Activated naive CD8-positive, alpha-beta T cell treated with anti-CD3 and anti-CD28 coated beads for 36 hours (primary cell): ENCODE measurements at places on chromosomes 4 and X. TPM values are rescaled to one million over a fixed set of nuclear protein-coding genes. Genes with fewer than 3 reads are reported as not detected.

The PRKG2 gene
- 0.12 TPM for total RNA-seq

The P2RY8 gene
- total RNA-seq = 12.5 TPM

The CCNG2 gene
- 17.4 TPM for total RNA-seq

The IDH3G gene
- 55.9 TPM for total RNA-seq

The GRID2 gene
- not detected for total RNA-seq

The KLB gene
- not detected for total RNA-seq

The CITED1 gene
- total RNA-seq = not detected

The CLIC2 gene
- total RNA-seq = 0.18 TPM

The MAMLD1 gene
- total RNA-seq = 0.91 TPM

DNA sequence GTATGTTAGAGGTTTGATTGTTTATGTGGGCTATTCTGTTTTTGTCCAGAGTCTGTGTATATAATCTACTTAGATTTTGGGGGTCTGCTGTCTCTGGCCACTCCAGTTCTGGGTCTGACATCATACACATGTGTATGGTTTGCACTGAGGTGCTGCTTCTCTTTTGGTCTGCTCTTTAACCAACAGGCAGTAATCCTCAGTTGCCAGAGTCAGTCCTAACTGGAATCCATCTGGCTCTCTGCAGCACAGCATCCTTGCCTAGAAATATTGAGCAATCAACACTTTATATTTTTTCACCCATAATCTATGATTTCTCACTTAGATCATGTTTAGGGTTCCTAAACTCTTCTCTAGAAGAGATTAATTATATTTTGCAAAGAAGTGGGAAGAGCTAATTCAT is 98.3 kb upstream of the SFRP2 start:
- no peak overlapping the region for H3K4me3 ChIP-seq
- H3K27ac ChIP-seq = no peak overlapping the region
- no peaks in the 10 kb centered on the region for H3K36me3 ChIP-seq
- DNase-seq = no peak

- H3K4me3 ChIP-seq = no peak overlapping the region
- no peak overlapping the region for H3K27ac ChIP-seq
- no peaks in the 10 kb centered on the region for H3K36me3 ChIP-seq
Observed at GRCh38 chr4:173417833-173418232, 18.9 kb upstream of the SCRG1 start.

DNA sequence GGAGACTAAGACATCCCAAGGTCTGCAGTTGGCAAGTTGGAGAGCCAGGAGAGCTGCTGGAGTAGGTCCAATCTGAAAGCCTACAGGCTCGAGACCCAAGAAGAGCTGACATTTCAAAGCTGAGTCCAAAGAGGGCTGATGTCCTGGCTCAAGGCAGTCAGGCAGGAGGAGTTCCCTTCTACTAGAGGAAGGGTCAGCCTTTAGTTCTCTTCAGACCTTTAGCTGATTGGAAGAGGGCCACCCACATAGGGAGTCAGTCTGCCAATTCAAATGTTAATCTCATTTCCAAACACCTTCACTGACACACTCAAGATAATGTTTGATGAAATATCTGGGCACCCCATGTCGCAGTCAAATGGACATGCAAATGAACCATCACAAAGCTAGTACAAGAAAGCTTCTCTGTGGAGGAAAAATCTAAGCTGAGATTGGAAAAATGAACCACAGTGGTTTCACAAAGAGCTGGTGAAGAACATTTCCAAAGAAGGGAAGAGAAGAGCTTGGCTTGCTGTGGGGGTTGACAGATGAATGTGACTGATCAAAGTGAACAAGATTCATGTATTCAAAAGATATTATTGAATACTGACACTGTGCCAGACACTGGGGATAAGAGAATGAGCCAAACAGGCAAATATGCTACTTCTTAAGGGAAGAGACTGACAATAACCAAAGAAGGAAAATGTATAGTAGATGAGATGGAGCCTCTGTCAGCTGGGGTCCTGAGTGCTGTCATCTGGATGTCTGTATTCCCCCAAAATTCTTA is 61.2 kb downstream of the STK32B start:
- H3K27me3 ChIP-seq = peaks cover 13% of the 10 kb centered on the region
- no peak for DNase-seq
- no peaks in the 10 kb centered on the region for H3K4me1 ChIP-seq
- no peak overlapping the region for H3K27ac ChIP-seq
- H3K4me3 ChIP-seq = no peak overlapping the region
- no peaks in the 10 kb centered on the region for H3K36me3 ChIP-seq

DNA sequence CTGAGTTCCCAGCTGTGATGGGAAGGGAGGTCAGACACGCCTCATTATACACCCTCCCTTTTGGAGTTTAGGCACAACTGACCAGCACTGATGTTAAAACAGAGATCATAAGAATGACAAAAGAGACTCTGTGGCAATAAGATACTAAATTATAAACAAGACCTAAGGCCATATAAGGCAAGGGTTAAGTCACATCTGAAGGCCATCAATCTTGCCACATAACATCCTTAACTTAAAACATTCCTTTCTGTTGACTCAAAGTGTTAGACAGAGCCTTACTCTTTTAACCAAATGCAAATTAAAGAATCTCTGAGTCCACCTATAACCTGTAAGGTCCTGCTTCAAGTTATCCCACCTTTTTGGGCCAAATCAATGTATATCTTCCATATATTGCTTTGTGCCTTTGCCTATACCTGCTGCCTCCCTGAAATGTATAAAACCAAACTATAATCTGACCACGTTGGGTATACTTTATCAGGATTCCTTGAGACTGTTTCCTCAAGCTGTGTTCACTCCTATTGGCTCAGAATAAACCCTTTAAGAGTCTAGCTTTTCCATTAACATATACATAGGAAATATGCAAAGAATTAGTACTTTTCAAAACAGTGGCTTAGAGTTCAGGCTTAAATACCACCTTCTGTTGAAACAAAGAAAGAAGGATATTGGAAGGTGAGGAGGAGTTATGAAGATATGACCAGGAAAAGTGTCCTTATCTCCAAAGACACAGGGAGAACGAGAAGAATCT is 214.4 kb upstream of the PPP1R2C start:
- no peak for DNase-seq
- no peaks in the 10 kb centered on the region for H3K36me3 ChIP-seq
- H3K27me3 ChIP-seq = no peaks in the 10 kb centered on the region
- H3K27ac ChIP-seq = no peak overlapping the region

DNA sequence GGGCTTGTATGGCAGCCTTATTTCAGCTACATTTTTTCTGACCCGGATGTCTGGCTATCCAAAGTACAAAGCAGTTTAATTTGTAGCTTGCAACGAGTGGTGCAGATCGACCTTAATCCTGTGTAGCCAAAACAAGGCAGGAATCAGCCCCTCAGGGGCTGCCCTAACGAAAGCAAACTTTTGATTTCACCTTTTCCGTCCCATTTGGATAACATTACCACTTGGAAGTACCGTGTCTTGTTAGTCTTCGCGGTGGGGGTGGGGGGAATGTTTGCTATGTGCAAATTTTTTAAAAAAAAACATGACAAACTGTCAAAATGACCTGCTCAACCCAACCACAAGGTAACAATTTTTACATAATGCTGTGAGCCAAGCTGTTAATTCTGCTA is 766 bp upstream of the DNAJB14 start:
- no peak overlapping the region for H3K4me3 ChIP-seq
- no peaks in the 10 kb centered on the region for H3K27me3 ChIP-seq
- H3K36me3 ChIP-seq = peaks cover 49% of the 10 kb centered on the region
- DNase-seq = no peak
- peaks cover 42% of the 10 kb centered on the region for H3K4me1 ChIP-seq

GRCh38 chr4:97759785-97760184 is 383.5 kb downstream of the STPG2 start:
- H3K4me3 ChIP-seq = no peak overlapping the region
- no peaks in the 10 kb centered on the region for H3K27me3 ChIP-seq
- H3K4me1 ChIP-seq = no peaks in the 10 kb centered on the region
- no peak for DNase-seq

DNA sequence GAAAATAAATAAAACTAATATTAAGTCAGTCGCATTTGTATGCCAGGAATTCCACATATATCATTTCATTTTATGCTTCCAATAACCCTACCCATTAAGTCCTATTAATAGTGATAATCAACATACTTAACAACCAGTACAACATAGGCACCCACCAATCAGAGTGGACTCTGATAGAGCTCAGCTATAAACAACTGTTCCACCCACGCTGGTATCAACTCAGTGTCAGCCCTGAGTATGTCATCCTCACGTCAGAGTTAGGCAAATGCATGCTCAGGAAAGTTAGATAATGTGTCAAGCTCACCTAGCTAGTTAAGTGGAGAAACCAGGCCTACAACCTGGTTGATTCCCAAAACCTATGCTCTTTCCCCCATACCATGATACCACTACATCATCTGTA is 89.3 kb downstream of the SMARCA1 start:
- no peak for DNase-seq
- no peaks in the 10 kb centered on the region for H3K36me3 ChIP-seq
- H3K27ac ChIP-seq = no peak overlapping the region
- H3K27me3 ChIP-seq = no peaks in the 10 kb centered on the region
- H3K4me3 ChIP-seq = no peak overlapping the region

- no peak for DNase-seq
- no peak overlapping the region for H3K27ac ChIP-seq
Observed at GRCh38 chrX:110436523-110436922, 77.9 kb downstream of the RTL9 start.

DNA sequence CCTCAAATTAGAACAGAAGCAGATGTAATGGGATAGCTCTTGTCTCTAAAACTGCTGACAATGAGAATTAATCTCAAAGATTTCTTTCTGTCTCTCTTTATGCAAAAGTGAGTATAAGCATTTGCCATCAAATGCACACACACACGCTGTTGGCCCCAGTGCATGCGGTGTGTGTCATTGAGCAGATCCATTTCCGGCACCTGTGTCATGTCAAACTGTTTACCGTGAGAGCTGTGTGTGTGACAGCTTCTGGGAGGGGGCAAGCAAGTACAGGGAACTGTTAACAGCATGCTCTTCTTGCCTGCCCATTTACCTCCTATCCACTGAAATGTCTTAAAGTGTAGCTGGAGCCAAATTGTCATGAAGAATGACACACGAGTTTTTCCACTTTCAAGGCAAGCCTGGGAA is 297.9 kb upstream of the FAT4 start:
- H3K36me3 ChIP-seq = no peaks in the 10 kb centered on the region
- H3K27me3 ChIP-seq = no peaks in the 10 kb centered on the region
- H3K4me3 ChIP-seq = no peak overlapping the region
- no peak overlapping the region for H3K27ac ChIP-seq
- DNase-seq = no peak
- H3K4me1 ChIP-seq = no peaks in the 10 kb centered on the region

GRCh38 chrX:72540318-72540717 is 32.3 kb downstream of the HDAC8 start:
- H3K27ac ChIP-seq = no peak overlapping the region
- H3K4me1 ChIP-seq = peaks cover 3% of the 10 kb centered on the region
- DNase-seq = no peak
- H3K27me3 ChIP-seq = no peaks in the 10 kb centered on the region
- H3K36me3 ChIP-seq = peaks cover 6% of the 10 kb centered on the region

DNA sequence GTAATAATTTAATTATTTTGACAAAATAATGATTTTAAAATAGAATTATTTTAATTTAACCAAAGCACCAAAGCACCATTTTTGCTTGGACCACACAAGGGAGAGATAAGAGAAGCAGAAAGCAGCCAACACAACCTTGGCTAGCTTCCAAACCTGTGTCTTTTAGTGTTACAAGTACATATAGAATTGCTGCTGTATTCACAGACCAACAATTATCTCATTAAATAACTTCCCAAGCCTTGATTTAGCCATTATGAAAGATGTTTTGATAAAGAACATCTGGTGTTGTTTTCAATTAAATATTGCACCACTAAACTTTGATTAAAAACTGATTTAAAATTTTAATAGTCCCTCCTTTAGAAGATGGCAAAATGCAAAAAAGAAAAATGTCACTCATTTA is 14.0 kb upstream of the IGFBP7 start:
- no peaks in the 10 kb centered on the region for H3K4me1 ChIP-seq
- H3K27me3 ChIP-seq = peaks cover 12% of the 10 kb centered on the region
- DNase-seq = no peak
- no peak overlapping the region for H3K4me3 ChIP-seq
- H3K27ac ChIP-seq = no peak overlapping the region
- H3K36me3 ChIP-seq = peaks cover 3% of the 10 kb centered on the region

- H3K4me3 ChIP-seq = no peak overlapping the region
- H3K27me3 ChIP-seq = no peaks in the 10 kb centered on the region
- no peaks in the 10 kb centered on the region for H3K4me1 ChIP-seq
Observed at GRCh38 chr4:156858071-156858470, 113.5 kb downstream of the PDGFC start.

DNA sequence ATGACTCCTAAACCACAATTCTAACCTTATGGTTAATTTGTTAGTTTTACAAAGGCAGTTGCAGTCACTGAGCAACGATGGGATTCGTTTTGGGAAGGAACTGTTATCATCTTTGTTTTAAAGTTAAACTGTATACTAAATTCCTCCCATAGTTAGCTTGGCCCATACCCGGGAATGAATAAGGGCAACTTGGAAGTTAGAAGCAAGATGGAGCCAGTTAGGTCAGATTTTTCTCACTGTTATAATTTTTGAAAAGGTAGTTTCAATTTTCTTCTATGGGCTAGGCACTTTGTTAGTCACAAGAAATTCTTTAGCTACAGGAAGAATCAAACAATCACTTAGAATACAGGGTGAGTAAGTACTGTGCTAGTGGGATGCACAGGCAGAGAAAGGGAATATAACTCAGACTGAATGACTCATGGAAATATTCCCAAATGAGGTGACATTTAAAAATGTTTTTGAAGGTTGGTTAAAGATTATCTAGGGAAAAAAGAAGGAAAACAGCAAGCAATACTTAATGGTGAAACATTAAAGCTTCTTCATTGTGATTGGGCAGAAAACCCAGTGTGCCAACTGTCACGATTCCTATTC is 153.6 kb downstream of the MAGEB17 start:
- H3K4me1 ChIP-seq = no peaks in the 10 kb centered on the region
- H3K27me3 ChIP-seq = no peaks in the 10 kb centered on the region
- H3K4me3 ChIP-seq = no peak overlapping the region
- no peak overlapping the region for H3K27ac ChIP-seq

DNA sequence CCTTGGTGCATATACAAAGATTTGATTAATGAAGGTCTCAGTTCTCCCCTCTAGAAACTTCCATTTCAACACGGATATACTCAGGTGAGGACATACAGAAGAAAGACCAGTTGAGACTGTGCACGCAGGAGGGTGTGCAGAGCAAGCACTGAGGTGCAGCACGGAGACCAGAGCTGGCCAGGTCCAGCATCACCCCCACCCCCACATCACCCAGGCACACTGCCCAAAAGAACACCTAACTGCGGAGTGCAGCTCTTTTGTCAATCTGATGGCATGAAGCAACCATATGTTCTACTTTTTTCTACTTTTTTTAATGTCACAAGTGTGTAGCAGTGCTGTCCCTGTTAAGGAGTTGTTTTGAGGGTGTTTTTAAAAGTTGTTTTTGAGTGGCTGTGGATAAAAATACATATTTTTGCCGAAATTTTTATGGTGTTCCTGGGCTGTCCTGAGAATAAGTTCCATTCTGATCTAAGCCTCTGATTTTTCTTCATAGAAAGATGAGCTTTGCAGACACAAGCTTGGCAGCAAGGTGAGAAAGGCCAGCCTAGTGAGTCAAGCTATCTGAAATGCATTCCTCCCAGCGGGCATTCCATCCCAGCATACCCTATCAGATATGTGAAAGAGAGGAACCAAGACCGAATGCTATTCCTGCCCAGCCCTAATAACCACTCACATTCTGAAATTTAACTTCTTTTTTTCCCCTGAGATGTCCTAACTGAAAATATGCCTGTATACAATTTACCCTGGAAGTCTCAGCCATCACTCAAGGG is 173.7 kb downstream of the PTTG2 start:
- peaks cover 40% of the 10 kb centered on the region for H3K36me3 ChIP-seq
- no peak overlapping the region for H3K4me3 ChIP-seq
- no peak for DNase-seq
- H3K27me3 ChIP-seq = no peaks in the 10 kb centered on the region
- peaks cover 50% of the 10 kb centered on the region for H3K4me1 ChIP-seq
